ENCODE measurements at places on chromosomes 2 and 18. TPM values are rescaled to one million over a fixed set of nuclear protein-coding genes. Genes with fewer than 3 reads are reported as not detected.

GRCh38 chr2:26033818-26034636 is at the start of gene RAB10:
Gene RAB10 (plus strand): TSS chr2:26034084. CDS start chr2:26034609, 525 bp downstream.
- DNase-seq = peak; percentile 99
- H3K36me3 ChIP-seq = peaks cover 34% of the 10 kb centered on the region
- peaks cover 39% of the 10 kb centered on the region for H3K4me1 ChIP-seq
- no peaks in the 10 kb centered on the region for H3K27me3 ChIP-seq
- H3K27ac ChIP-seq = peak within 1 kb of the TSS; percentile 92
- peak within 1 kb of the TSS; percentile 90 for H3K4me3 ChIP-seq

GRCh38 chr18:23805898-23806297 is 116.6 kb downstream of the LAMA3 start:
- H3K4me1 ChIP-seq = no peaks in the 10 kb centered on the region
- DNase-seq = no peak
- H3K36me3 ChIP-seq = no peaks in the 10 kb centered on the region
- peaks cover 18% of the 10 kb centered on the region for H3K27me3 ChIP-seq
- H3K27ac ChIP-seq = no peak overlapping the region

DNA sequence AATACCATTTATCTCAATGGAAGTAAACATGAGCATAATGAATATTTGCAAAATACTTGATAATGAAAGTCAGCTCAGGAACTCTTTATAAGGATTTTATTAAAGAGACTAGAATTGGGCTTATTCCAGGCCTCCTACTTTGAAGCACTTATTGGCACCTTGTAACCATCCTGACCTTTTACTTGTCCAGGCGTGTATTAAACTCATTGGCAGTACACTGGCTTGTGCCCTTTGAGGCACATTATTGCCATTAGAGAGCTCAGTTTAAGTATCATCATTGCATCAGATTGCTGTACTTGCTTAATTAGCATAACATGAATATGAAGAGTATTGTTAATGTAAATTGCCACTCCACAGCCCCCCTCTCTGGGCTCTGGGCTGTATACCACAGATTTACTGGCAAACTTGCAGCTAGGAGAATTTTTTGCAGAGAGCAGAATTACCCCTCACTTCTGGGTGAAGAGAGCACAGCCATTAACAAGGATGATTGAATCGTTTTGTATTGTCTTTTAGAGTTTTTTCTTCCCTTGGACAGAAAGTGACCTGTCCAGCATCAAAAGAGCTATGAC is 72.5 kb downstream of the XIRP2 start:
- H3K27ac ChIP-seq = no peak overlapping the region
- H3K4me1 ChIP-seq = no peaks in the 10 kb centered on the region
- no peaks in the 10 kb centered on the region for H3K36me3 ChIP-seq
- no peak overlapping the region for H3K4me3 ChIP-seq
- DNase-seq = no peak

DNA sequence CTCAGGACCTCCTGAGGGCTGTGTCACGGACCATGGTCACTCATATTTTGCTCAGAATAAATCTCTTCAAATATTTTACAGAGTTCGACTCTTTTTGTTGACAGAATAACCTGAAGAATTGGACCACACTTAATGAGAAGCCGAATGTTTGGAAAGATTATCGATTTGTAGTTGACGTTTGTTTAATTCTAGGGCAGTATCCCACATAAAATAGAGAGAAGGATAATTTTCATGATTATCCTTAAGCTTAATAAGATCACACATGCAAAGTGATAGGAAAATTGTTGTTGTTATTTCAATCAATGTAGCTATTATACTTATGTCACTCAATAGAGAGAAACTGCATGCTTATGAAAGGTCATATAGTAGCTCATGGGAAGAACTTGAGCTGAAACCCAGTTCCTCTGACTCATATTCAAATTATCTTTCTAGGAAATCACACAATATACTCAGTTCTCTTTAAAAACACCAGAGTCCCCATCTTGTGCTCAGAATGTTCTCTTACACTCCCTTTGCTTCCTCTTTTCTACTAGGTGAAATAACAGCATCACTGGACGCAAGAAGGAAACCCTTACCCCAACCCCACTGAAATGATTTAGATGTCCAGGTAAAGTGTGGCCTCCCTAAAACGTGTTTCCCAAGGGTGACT is 982.1 kb downstream of the TSN start:
- no peaks in the 10 kb centered on the region for H3K36me3 ChIP-seq
- no peak overlapping the region for H3K4me3 ChIP-seq
- H3K27me3 ChIP-seq = no peaks in the 10 kb centered on the region
- DNase-seq = no peak

GRCh38 chr2:23635442-23636340 is 250.7 kb downstream of the KLHL29 start:
- no peaks in the 10 kb centered on the region for H3K27me3 ChIP-seq
- no peak overlapping the region for H3K4me3 ChIP-seq
- H3K4me1 ChIP-seq = no peaks in the 10 kb centered on the region

DNA sequence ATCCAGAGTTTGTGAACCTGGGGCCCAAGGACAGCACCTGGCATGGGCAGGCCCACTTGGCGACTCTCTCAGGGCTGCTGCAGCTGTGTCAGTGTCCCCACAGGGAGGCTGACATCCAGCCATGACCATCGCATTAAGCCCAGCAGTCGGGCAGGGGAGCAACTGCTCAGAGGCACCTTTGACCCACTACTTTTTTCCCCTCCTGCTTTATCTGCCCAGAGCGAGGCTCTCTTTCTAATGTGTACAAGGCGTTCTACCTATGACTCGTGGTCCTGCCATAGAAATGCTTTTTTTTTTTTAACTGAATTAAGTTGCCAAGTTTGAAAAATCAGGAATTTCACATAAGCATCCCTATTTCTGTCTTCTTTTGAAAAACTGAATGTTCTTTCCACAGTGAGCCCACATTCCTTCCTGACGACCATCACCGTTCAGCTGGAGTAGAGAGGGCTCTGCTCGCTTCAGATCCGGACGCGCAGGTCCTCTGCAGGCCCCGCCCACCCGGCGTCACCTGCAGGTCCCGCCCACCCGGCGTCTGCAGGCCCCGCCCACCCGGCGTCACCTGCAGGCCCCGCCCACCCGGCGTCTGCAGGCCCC is 403 bp upstream of the CLUL1 start:
- no peak overlapping the region for H3K27ac ChIP-seq
- H3K4me3 ChIP-seq = no peak overlapping the region
- peaks cover 38% of the 10 kb centered on the region for H3K27me3 ChIP-seq
- peaks cover 6% of the 10 kb centered on the region for H3K4me1 ChIP-seq
- no peaks in the 10 kb centered on the region for H3K36me3 ChIP-seq

- H3K4me3 ChIP-seq = no peak overlapping the region
- H3K36me3 ChIP-seq = no peaks in the 10 kb centered on the region
- peaks cover 46% of the 10 kb centered on the region for H3K27me3 ChIP-seq
- no peak overlapping the region for H3K27ac ChIP-seq
- H3K4me1 ChIP-seq = peaks cover 3% of the 10 kb centered on the region
Observed at GRCh38 chr2:8656160-8656641, 25.7 kb upstream of the ID2 start.

DNA sequence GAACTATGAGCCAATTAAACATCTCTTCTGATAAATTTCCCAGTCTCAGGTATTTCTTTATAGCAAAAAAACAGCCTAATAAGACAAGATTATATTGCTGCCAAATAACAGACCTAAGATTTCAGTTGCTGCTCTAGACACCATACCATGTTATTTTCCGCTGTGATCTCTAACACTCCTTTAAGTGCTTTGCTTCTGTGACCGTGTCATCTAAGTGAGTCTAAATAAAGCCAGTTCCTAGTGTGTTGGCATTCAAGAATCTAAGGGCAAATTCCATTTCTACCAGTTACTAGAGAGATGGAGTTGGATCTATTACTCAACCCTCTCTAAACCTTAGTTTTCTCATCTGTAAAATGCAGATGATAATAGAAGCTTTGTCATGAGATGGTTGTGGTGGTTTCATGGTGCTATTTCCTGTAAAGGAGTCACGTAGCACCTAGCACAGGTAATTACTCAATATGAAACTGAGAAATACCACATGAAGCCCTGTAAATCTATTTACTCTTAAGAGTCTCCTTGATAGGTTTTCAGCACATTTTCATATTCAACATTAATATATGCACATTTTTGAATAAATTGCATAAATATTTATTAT is 40.5 kb downstream of the SPHKAP start:
- no peaks in the 10 kb centered on the region for H3K4me1 ChIP-seq
- H3K36me3 ChIP-seq = no peaks in the 10 kb centered on the region
- no peak overlapping the region for H3K4me3 ChIP-seq

GRCh38 chr18:50039746-50040145 is 155.2 kb downstream of the MYO5B start:
- DNase-seq = no peak
- no peak overlapping the region for H3K4me3 ChIP-seq
- peaks cover 14% of the 10 kb centered on the region for H3K27me3 ChIP-seq
- no peak overlapping the region for H3K27ac ChIP-seq

DNA sequence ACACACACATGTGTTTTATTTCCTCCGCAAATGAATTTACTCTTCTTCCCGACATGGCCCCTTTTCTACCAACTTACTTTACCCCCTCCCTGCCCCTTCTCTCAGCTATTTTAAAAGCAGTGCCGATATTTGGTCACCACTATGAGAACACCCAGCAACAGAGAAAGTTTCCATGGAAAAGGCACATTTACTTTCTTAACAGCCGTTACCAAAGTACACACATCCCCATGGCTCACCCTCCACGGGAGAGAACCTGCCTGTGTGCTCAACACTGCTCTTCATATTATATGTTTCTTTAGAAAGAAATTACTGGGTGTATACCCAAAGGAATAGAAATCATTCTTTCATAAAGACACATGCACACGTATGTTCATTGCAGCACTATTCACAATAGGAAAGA is 714.4 kb downstream of the DCDC2C start:
- no peak for DNase-seq
- H3K27me3 ChIP-seq = no peaks in the 10 kb centered on the region
- no peak overlapping the region for H3K4me3 ChIP-seq

DNA sequence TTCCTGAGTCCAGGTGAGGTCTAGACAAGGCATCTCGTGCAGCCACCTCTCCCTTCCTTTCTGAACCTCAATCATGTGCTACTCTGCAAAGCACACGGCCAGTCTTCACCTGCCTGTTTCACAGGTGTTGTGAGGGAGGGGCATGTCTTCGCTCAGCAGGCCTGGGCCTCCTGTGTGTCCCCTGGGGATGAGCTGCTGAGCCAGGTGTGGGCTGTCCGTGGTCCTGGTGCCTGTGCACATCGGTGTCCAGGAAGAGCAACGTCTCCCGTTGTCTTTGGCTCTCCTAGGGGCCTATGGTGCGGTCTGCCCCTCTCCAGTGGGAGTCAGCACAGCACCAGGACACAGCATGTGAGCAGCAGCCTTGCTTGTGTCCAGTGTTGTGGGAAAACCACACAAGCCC is 16.7 kb downstream of the ARHGEF4 start:
- no peaks in the 10 kb centered on the region for H3K36me3 ChIP-seq
- no peak for DNase-seq
- peaks cover 12% of the 10 kb centered on the region for H3K4me1 ChIP-seq
- peaks cover 9% of the 10 kb centered on the region for H3K27me3 ChIP-seq
- no peak overlapping the region for H3K27ac ChIP-seq

DNA sequence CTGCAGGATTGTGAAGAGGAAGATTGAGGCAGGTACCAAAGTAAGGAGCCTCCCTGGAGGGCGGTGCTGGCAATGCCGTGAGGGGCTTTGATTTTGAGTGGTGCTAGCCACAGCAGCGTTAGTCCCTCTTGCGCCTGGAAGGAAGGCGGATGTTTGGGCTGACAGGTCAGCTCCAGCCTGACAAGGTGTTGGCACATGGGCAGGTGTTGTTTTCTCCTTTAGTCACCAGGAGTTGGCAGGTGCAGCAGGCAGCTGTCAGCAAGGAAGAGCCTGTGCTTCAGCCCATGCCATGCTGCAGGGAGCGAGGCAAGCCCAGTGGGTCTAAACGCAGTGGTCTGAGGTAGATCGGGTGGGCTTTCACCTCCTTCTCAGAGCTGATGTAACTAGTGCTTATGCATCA is 8.5 kb downstream of the SEC11C start:
- no peaks in the 10 kb centered on the region for H3K27me3 ChIP-seq
- H3K4me1 ChIP-seq = peaks cover 26% of the 10 kb centered on the region
- H3K27ac ChIP-seq = no peak overlapping the region
- no peak for DNase-seq
- no peak overlapping the region for H3K4me3 ChIP-seq

- no peaks in the 10 kb centered on the region for H3K36me3 ChIP-seq
- no peaks in the 10 kb centered on the region for H3K4me1 ChIP-seq
- H3K27me3 ChIP-seq = no peaks in the 10 kb centered on the region
- no peak overlapping the region for H3K27ac ChIP-seq
Observed at GRCh38 chr2:5736886-5737285, 44.7 kb downstream of the SOX11 start.

GRCh38 chr2:159903443-159904126 is 105.6 kb upstream of the CD302 start:
- peak overlapping the region; percentile 98 for H3K27ac ChIP-seq
- peaks cover 46% of the 10 kb centered on the region for H3K36me3 ChIP-seq
- DNase-seq = peak; percentile 44
- no peaks in the 10 kb centered on the region for H3K27me3 ChIP-seq

GRCh38 chr2:72023678-72024390 is 123.8 kb downstream of the CYP26B1 start:
- no peak overlapping the region for H3K27ac ChIP-seq
- H3K4me1 ChIP-seq = no peaks in the 10 kb centered on the region
- H3K36me3 ChIP-seq = no peaks in the 10 kb centered on the region
- peaks cover 2% of the 10 kb centered on the region for H3K27me3 ChIP-seq
- no peak for DNase-seq

DNA sequence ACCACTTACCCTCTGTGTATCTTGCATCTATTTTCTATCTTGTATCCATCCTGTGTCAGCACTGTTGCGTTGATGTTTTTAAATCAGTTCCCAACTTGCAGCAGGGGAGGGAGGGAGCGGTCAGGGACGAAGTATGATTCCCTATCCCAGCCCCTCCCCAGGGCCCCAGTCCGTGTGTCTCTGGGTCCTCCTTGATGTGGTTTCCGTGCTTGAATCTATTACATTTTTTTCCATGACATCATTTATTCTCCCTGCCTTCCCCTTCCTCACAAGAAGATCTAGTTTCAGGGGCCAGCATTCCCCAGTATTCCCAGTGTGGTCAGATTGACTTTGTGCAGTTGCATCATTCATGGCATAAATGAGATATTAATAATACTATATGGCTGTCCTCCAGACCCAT is 479.3 kb downstream of the PTPRM start:
- H3K36me3 ChIP-seq = no peaks in the 10 kb centered on the region
- no peak for DNase-seq
- no peaks in the 10 kb centered on the region for H3K27me3 ChIP-seq
- no peak overlapping the region for H3K27ac ChIP-seq
- no peaks in the 10 kb centered on the region for H3K4me1 ChIP-seq

GRCh38 chr2:98931596-98931995 is 4.4 kb downstream of the CRACDL start:
- H3K27ac ChIP-seq = no peak overlapping the region
- no peaks in the 10 kb centered on the region for H3K36me3 ChIP-seq
- no peak overlapping the region for H3K4me3 ChIP-seq
- DNase-seq = no peak

- no peak overlapping the region for H3K4me3 ChIP-seq
- peaks cover 4% of the 10 kb centered on the region for H3K27me3 ChIP-seq
- DNase-seq = no peak
- no peaks in the 10 kb centered on the region for H3K4me1 ChIP-seq
- no peak overlapping the region for H3K27ac ChIP-seq
- no peaks in the 10 kb centered on the region for H3K36me3 ChIP-seq
Observed at GRCh38 chr2:200396781-200397242, 90.3 kb downstream of the SPATS2L start.

IL36G gene
- not detected for total RNA-seq

SLC4A3 gene
- total RNA-seq = not detected

LAMA3 gene
- total RNA-seq = not detected

CCDC148 gene
- total RNA-seq = not detected

TIMM21 gene
- total RNA-seq = 27.0 TPM

TLX2 gene
- not detected for total RNA-seq

USP37 gene
- 14.3 TPM for total RNA-seq

SIX3 gene
- not detected for total RNA-seq

Data from activated B cell treated with CpG ODN at 0.5 μM for 24 hours (primary cell).